ENCODE measurements at places on chromosomes 16 and 17.

GRCh38 chr16:82882982-82883835, 256.4 kb downstream of the CDH13 start:
- DNase-seq: no peak

DNA sequence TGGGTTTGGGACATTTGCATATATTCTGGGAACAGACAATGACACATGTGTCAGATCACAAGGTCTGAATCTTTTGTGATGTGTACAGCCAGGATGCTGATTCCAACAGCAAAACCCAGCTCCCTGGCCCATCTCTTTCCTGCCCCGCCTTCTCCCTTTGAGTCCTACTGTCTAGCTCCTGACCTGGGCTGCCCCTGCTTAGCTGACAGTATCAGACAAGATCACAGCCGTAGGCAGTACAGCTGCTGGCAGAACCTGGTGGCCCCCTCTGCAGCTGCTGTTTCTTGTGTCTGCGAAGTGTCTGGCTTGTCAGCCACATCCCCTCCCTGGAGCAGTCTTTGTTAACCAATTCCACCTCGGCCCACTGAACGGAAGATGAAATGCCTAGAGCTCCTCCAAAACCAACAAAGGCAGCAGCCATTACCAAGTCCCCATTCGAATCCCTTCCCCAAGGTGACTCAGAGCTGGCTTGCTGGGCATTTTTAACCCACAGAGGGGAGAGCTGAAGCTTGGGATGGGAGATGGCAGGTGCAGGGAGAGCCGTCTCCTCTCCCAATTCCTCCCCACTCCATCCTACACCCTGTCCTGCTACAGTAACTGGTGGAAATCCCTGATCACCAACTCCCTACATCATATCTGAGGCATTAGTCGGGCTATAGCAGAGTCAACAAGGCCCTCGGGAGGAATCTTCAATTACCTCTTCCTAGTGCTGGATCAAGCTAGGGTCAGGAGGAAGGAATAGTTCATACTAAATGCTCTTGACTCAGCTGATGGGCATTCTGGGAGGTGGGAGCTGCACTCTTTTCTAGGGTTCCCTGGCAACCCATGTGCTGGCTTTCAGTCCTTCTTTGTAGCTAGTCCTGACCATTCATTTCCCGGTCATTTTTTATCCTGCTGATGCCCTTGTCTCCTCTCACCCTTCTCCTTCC, 5.8 kb downstream of the PIPOX start:
- DNase-seq: no peak

- DNase-seq: no peak
Observed at GRCh38 chr16:75488322-75488721, 6.9 kb downstream of the CHST6 start.

DNA sequence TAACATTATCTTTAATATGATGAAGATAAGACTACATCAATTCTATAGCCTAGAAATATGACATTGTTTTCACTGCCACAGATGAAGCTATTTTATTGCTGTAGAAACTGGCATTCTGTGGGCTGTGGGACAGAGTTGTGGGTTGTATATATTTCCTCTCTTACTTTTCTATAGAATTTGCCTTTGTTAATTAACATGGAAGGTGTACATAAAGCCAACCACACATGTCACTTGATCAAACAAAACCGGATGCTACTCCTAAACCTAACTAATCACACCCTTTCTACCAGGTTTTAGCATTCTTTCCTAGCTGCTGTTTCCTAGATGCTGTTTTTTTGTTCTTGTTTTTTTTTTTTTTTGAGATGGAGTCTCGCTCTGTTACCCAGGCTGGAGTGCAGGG, 81.2 kb upstream of the ATP2A3 start:
- no peak for DNase-seq

DNA sequence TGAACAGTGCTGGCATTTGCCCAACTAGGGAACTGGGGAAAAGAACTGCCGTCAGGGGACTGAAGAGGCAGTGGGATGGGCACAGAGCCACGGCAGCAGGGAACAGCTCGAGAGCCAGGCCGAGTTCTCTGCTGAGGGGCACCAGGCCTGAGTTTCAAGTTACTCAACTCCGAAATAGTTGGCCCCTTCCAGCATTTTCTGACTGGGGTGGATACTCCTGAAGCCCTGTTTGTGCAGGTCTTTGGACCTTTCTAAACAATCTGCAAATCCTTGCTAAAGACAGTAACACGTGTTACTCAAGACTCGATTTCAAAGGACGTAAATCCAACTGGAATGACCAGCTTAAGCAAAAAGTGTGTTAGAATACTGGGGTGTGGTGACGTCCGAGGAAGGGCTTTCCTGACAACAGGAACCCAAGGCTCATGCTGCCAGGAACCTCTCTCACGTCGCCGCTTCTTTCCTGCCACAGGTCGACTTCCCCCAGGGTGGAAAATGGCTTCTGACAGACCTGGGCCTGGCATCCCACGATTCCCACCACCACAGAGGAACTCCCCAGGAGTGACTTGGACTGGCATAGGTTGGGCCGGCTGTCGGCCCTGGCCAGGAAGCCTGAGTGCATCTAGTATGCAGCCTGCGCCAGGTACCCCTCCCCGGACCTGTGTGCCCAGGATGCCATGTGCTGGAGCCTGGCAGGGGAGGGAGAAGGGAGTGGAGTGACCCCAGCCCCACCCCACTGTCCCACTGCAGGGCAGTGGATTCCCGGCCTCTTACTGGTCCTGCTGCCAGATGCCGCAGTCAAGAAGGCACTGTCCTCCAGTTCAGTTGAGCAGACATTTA, 71.9 kb downstream of the N4BP1 start:
- DNase-seq: no peak

DNA sequence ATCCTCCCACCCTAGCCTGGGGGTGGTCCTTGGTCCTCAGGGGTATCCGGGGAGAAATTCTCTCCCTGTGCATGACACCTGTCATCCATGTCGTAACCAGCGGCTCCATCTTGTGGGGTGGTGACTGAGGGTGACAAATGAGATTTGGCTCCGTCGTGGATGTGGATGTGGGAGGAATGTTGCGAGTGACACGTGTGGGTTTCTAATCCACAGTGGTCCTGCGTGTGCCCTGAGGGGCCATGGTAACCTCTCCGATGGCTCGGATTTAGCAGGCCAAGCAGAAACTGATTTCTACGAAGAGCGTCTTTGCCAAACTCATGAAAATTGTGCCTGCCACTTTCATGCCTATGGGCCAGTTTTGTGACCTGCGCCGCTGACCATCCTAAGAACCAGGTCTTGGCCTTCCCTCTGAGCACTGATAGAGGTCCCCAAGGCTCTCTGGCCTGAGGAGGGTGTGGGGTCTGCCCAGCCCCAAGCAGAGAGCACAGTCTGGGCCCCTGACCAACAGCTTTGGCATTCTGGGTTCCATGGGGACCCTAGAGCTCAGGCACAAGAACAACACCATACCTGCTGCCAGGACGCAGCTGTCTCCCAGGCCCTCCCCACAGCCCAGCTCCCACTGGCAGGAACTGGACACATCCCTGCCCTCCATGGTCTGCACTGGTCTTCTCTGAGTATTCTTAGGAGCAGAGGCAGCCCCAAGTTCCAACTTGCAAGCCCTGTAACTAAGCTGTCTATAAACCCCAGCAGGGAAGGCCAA, 79.0 kb downstream of the AMFR start:
- DNase-seq: no peak

DNA sequence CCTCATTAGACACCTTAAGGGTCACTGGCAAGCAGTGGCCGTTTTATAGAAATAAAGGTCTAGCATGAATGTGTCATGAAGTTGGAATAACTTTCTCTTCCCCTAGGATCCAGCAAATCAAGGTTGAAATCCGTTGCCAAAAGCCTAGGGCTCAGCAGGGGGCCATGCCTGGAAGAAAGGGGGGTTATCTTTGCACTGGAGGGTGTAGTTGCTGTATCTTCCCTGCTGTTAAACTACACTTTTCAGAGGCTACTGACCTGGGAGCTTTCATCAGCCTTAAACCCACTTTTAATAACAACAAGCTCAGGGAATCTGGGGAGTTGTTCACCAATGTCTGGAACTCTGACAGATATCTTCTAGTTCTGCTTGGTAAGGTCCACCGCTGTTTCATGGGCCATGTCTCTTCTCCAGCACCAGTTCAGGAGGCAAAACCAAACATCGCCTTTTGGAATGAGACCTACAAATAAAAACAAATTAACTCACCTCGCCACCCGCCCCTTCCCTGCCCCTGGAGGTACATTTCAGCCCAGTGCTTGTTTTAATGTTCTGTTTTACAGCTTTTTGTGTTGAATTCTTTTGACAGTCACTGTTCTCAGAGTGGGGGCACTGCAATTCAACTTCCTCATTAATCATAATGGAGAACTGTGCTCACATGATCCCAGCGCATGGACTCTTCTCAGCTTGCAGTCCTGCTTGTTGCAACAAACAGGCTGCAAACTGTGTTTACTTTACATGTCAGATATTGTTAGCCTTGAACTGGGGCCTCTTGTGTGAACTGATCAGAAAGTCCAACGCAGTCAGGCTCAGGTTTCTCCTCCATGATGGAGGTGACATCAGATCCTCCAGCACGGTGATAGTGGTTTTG, 508.7 kb downstream of the KCNJ2 start:
- no peak for DNase-seq

GRCh38 chr17:40931311-40931710, 6.1 kb downstream of the KRT23 start:
- no peak for DNase-seq

- no peak for DNase-seq
Observed at GRCh38 chr16:16096121-16096857, 127.0 kb downstream of the ABCC6 start.

GRCh38 chr16:20383106-20384029, 21.2 kb downstream of the PDILT start:
- no peak for DNase-seq

DNA sequence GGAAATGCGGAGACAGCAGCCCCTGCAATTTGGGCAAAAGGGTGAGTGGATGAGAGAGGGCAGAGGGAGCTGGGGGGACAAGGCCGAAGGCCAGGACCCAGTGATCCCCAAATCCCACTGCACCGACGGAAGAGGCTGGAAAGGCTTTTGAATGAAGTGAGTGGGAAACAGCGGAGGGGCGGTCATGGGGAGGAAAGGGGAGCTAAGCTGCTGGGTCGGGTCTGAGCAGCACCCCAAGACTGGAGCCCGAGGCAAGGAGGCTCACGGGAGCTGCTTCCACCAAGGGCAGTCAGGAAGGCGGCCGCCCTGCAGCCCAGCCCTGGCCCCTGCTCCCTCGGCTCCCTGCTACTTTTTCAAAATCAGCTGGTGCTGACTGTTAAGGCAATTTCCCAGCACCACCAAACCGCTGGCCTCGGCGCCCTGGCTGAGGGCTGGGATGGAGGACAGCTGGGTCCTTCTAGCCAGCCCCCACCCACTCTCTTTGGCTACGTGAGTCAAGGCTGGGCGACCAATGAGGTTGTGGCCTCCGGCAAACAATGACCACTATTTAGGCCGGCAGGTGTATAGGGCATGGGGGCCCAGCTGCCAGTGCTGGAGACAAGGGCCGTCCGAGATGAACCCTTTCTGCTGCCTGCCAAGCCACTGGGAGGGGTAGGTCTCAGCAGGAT, 507 bp downstream of the SERPINF1 start:
- no peak for DNase-seq

GRCh38 chr17:1746975-1747543, 4.4 kb downstream of the SERPINF2 start:
- no peak for DNase-seq

DNA sequence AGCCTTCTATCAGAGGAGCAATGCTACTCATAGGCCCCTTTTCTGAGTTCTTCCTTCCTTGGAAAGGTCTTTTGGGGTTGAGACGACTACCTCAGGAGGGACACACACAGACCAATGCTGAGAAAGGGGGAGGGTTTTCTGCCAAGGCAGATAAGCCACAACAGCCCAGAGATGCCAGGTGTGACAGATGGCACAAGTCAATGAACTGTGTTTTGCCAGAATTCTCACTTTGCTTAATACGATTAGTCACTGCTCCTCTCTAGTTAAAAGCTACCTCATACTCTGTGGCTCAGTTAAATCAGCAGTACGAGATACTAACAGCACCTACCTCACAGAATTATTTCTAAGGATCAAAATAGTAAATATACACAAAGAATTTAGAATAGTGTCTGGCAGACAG, 8.0 kb downstream of the BRD7 start:
- no peak for DNase-seq

- no peak for DNase-seq
Observed at GRCh38 chr16:75527825-75528299, 8.0 kb downstream of the CHST5 start.

DNA sequence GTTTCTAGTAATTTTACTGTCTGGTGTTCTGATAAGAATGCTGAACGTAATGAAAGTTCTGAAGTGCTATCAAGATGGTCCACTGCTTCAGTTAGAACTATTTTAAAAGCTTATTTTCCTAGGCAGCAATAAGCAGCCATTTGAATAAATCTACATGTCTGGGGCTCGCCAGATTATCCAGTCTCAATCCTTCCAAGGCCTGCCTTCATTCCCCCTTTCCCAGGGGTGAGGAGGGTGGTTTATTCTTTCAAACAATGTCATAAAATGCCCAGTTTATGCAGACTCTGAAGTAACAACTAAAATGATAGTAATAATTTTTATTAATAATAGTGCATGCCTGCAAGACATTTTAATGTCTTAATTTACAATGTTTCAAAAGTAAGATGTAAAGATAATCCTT, 2.4 kb downstream of the CDH11 start:
- no peak for DNase-seq

DNA sequence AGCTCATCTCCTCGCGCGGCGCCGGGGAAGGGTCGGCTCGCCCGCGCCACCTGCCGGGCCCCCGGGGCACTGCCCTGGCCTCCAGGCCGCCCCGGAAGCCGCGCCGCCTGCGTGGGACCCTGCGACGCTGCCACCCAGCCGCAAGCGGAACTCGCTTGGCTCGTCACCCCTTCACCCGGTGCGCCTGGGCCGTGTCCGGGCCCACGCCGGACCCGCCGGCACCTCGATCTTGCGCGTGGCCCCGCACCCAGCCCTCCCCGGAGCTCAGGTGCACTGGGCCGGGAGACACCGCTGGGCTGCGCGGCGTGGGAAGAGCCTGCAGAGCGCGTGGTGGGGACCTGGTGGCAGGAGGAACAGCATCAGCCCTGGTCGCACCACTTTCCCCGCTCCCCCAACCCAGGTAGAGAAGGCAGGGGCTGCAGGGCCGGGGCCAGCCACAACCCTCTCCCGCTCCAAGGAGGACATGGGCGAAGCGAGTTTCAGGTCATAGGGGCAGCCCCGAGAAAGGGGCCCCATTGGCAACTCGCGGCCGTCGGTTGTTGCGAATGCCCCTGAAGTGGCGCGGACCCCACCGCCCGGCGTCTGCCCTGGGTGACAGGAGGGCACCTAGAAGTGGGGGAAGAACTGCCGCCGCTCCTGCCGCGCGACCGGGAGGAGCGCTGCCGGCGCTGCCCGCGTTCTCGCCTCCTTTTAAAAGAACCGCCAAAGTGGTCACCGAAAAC, 363 bp upstream of the MIF4GD start:
- peak; percentile 81 for DNase-seq

GRCh38 chr16:72018470-72018869, 9.9 kb downstream of the DHODH start:
- no peak for DNase-seq

- no peak for DNase-seq
Observed at GRCh38 chr17:2691965-2692780, 19.4 kb downstream of the CLUH start.

DNA sequence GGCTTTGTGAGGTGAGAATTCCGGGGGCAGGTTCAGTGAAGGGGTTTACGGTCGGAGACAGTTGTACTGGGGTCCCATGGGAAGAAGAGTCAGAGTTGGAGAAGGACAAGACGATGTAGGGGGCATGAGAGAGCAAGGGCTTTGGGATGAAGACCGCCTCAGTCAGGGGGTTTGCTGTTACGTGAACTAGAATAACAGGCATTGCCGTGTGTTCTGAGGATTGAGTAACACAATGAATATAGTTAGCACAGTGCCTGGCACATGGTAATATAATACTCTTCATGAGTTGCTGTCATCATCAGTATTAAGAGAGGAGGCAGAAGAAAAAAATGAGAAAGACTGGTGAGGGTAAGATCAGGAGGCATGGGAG, 577 bp downstream of the ZNF646 start:
- DNase-seq: no peak

- no peak for DNase-seq
Observed at GRCh38 chr17:35752945-35753764, at the start of gene GAS2L2. Gene GAS2L2, minus strand, starts transcription at chr17:35753239. Its CDS starts 389 bp downstream, at chr17:35752850.

Measured in T-helper 1 cell (primary cell).